ENCODE measurements at places on chromosomes 7 and 10.

DNA sequence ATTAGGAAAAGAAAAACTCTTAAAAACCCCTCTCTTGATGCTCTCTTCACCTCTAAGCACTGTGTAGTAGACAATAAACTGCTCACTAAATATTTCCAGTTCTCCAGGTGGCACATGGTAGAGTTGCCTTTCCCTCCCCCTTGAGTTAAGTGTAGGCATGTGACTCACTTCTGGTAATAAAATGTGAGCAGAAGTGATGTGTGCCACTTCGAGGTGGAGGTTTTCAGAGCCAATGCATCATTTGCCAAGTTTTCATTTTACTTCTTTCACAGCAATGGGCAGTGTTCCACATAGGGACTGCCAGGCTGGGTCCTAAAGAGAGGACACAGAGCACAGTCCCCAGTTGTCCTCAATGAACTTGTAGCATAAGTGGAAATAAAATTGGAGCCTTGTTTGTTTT is 131.6 kb upstream of the NPY start:
- DNase-seq, result no peak

DNA sequence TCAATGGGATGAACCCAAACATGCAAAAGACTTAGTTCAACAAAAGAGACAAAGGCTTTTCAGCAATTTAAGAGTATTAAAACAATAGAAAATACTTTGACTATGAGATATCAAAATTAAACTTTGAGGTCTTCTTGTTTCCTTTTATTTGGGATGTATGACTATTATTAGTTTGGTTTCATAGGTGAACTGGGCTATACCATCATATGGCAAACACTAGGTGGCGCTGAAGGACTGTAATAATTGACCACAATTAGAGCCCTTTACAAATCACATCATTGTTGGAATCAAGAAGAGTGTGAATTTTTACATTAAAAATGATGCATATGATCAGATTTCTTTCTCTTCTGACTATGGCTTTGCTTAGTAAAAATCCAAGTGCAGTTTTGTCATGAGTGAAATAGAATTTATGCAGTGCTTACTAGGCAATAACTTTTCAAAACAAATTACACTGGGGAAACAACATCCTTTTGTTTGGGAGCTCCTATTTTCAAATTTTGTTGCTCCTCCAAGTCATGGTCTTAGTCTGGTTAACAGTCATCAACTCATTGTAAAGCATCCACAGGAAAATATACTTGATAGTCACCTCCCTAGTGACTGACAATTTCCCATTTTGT is 14.7 kb upstream of the NXPH1 start:
- peak; percentile 87 for DNase-seq

- no peak for DNase-seq
Observed at GRCh38 chr7:99008181-99008631, 129.9 kb downstream of the TRRAP start.

DNA sequence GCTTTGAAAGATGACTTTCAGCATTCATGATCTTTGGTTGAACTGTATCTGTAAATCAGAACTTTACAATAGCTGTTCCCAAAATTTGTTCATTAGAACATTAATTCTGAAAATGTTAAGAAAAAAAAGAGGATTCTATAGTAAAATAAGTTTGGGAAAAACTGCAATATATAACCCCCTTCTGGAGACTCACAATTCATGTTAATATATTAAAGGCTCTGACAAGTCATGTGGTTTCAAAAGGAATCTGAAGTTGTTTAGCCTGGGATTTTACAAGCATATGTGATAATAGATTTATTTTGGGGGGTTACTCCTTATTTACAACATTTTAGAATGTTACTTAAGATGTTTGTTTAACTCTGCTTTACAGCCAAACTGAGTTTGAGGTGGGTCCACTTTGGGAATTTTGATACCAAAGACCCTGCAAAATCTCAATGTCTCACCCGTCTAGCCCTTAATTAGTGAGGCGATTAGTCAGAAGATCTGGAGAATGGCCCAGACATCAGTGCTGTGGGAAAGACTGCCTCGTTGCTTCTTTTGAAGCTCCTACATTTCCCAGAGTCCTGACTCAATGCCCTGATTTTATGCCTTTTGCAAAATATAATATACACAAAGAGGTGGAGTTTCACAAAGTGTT is 40.0 kb downstream of the CDK1 start:
- no peak for DNase-seq

GRCh38 chr7:123916240-123916724 is 8.8 kb upstream of the SPAM1 start:
- DNase-seq, result peak; percentile 36

- DNase-seq, result no peak
Observed at GRCh38 chr7:141710301-141710700, 2.1 kb downstream of the WEE2 start.

DNA sequence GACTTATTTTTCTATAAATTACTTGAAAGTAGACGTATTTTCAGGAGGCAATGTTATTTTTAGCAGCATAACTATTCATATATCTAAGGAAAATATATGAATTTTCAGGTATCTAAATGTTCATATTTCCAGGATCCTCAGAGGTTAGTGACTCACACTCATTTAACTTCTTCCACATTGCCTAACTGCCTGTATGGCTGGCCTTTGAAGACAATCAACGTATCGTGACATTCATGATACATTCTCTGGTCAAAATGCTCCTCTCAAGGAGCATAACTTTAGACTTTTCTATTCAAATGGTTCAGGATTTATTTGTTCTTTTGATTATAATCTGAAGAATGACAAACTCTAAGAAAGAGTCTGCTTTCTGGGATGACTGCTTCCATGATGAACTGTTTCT is 89.3 kb downstream of the SEMA3C start:
- no peak for DNase-seq

DNA sequence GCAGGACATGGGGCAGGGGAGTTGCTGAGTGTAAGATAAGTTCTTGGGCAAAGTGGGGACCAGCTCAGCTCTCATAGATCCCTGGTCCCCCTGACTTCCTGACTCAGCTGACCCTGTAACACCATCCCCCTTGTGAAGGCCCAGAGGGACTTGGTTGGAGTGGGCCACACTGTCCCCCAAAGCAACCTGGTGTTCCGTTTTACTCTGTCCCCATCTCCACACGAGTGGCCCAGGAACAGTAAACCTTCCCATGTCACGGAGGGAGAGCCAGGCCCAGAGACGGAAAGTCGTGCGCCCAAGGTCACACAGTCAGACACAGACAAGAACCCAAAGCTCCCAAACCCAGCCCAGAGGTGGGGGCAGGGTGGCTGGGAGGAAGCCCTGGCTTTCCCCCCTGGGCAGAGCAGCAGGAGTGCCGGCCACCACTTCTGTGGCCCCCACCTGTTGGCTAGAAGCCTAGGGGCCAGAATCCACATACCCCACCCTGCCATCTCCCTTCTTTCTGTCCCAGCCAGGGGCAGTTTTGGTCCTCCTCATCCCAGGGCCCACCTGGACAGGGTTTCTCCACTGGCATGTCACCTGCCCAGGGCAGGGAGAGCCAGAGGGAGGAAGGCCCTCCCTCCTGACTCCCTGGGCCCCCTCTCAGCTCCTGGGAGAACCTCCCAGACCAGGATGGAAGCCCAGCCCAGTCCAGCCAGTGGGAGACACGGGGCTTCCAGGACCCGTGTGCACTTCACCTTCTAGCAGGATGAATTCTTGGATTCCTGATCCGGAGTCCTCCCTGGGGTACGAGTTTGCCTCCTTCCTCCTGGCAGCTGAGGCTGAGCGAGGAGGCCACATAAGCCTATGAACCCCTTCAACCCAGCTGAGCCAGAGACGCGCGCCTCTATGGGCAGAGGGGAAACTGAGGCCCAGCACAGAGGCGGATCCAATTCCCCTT is 20.6 kb upstream of the VPS37D start:
- no peak for DNase-seq

Measured in NCI-H1694 treated with DMSO at 0.1 percent for 48 hours (cell line).